ENCODE measurements at places on chromosomes 1 and 21. TPM values are rescaled to one million over a fixed set of nuclear protein-coding genes. Genes with fewer than 3 reads are reported as not detected.

Gene ERG
- total RNA-seq = not detected

Gene CASQ2
- not detected for total RNA-seq

Gene C4BPA
- total RNA-seq = not detected

Gene TMEM125
- total RNA-seq = not detected

Gene LCE1B
- total RNA-seq = not detected

Gene WNT9A
- 1.2 TPM for total RNA-seq

DNA sequence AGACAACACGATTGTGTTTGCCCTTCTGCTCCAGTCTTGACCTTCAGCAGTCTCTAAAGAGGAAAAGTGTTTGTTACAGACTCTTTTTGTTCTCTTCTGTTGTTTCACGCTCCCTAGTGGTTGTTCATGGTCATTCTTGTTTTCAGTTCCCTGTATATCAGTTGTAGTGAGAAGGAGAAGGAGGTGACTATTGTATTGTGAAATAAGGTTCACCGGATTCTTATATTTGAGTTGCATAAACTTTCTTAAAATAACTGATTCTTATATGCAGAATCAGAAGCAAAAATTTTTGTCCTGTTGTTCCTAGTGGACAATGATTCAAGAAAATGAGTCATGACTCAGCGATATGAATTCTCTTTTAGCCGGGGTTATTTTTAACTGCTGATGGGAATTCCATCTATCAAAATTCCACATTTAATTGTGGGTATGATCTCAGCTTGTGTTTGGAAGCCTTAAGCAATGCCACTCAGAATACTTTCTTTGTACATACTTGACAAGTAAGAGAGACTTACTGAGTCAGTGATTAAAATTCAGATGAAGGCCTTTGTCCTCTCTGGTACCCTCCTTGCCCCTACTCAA, 152.2 kb downstream of the CLEC20A start:
- peak; percentile 22 for DNase-seq

DNA sequence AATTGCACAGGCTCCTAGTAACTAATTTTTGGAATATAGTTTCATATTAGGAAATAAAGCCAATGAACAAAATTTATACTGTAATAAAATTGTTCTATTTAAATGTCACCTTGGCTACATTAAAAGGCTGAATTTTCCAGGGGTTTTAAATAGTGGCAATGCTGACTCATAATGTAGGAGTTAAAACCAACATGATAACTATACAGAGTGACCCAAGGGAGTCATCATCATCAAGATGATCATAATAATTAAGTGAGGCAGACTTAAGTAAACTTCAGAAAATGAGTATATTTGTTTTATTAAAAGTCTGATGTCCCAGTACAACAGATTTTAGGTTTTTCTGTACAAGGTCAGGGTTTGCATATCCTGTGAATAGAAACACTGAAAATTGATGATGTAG, 183.4 kb downstream of the PLPPR4 start:
- DNase-seq = no peak

GRCh38 chr21:42834726-42835191, 44.6 kb downstream of the WDR4 start:
- DNase-seq = no peak

DNA sequence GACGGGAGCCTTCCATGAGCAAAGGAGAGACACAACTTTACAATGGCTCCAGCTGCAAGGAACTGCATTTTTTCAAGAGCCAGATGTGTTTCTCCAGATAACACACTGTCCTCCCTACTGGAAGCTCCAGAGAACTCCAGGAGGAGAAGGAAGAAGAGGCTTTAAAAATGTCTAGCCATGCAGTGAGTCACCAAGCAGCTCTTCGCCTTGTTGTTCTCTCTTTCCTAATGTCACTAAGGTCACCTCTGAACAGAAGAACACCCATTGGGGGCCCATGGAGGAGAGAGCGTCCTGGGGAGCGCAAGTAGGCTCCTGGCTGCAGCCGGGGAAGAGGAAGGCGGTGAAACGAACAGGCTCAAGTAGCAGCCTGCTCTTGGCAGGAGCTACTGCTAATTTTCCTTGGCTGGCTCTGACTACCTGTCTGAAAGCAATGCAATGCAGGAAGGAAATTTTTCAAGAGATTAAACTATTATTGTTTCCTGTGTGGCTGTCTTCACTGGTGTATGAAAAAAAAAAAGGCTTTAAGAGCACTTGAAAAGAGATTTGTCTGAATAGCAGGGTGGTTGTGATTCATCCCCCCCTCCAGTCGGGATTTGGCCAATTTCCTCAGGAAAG, 321.9 kb downstream of the SETD4 start:
- peak; percentile 9 for DNase-seq

- DNase-seq = no peak
Observed at GRCh38 chr1:185260611-185261010, 56.4 kb downstream of the IVNS1ABP start.

Data from G401 (cell line).